ENCODE measurements at places on chromosomes 4 and X.
A peak's percentile ranks its signal among the peaks of the same experiment; 100 is the strongest.

GRCh38 chr4:178415925-178416324, 973.7 kb upstream of the AGA start:
- no peak for DNase-seq

GRCh38 chrX:143461606-143462005, 55.7 kb downstream of the SPANXN3 start:
- DNase-seq = no peak

- DNase-seq = no peak
Measured at GRCh38 chr4:164482758-164483157, 271.2 kb upstream of the SMIM31 start.

GRCh38 chrX:24117258-24117657, 32.3 kb upstream of the ZFX start:
- peak; percentile 22 for DNase-seq

- no peak for DNase-seq
Measured at GRCh38 chr4:152594978-152595925, 59.4 kb upstream of the FBXW7 start.

Measured in caudate nucleus (tissue), 63 donors.